Activated CD8-positive, alpha-beta memory T cell treated with anti-CD3 and anti-CD28 coated beads, Interleukin-2, amount 50 U/mL, for 4 hours (primary cell): ENCODE measurements at places on chromosomes 4 and X.

DNA sequence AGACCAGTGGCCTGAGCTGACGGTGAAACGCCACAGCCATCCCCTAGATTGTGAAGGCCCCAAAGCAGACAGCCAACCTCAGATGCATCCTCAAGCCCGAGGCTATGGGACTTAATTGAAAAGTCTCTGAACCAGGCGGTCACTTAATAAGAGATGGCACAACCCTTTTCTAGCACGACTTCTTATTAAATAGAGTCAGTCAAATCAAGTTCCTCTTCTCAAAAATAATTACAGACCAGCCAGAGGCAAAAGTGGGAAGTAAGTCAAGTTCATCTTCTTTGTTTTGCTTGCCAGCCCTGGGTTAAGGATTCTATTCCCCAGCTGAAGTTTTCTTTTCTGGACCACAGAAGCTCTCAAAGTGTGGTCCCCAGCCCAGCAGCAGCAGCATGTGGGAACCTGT, 9.7 kb upstream of the SH3KBP1 start:
- DNase-seq: no peak

DNA sequence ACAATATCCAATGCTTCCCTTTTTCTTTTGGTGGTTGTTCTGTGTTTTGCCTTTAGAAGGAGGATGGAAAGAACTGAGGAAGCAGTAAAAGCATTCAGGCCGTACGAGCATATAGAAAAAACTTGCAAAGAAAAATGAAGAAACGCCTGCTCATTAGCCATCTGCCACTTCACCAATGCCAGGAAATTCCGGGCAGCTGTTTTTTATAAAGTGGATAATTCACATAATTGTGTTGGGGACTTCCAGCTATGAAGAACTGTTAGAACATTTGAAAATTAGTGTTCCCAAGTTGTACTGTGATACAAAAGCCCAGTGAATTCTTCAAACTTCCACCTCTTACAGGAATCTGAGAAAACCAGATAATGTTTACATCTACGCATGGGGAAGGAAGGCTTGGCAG, 11.7 kb downstream of the RELL1 start:
- DNase-seq: no peak

DNA sequence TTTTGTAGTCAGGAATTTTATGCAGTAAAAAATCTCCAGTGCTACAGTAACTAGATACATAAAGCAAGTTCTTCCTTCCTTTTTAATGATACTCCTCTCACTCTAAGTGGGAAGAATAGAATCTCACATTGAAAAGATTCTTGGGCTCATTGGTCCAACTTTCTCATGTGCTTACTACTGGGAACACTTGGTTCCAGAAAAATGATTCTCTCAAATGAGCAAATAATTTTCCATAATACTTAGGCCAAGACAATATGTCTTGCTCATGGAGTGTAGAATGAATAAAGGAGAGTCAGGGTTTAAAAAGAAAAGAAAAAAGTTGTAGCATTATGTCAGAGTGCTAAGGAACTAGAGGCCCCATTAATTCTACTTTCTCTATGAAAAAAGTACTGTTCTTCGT, 197.8 kb downstream of the RASL11B start:
- no peak for DNase-seq

GRCh38 chrX:49309401-49309981, 6.0 kb downstream of the GAGE10 start:
- no peak for DNase-seq

GRCh38 chr4:182201871-182202270, 41.3 kb upstream of the TENM3 start:
- no peak for DNase-seq

DNA sequence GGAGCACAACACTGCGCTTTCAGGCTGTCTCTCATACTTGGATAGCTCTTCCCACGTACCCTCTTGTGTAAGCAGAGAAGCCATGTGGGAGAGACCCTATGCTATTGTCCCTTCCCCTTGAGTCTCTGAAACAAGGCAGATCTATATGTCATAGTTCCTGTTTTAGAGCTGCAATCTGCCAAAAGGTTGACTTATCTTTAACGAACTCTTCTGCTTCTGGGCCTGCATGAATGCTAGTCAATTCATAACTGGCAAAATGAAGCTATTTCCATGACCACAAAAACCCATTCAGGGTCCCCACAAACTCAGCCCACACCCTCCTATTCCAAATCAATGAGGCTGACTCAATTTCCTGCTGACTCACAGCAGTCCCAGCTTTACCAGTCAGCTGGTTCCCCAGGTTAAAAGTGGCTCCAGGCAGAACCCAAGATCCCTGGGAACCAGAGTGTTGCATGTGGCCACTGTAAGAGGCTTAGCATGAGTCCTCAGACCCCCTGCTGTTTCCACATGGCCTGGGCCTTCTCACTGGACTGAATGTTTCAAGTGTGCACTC, 25.3 kb upstream of the SOD3 start:
- DNase-seq: no peak

DNA sequence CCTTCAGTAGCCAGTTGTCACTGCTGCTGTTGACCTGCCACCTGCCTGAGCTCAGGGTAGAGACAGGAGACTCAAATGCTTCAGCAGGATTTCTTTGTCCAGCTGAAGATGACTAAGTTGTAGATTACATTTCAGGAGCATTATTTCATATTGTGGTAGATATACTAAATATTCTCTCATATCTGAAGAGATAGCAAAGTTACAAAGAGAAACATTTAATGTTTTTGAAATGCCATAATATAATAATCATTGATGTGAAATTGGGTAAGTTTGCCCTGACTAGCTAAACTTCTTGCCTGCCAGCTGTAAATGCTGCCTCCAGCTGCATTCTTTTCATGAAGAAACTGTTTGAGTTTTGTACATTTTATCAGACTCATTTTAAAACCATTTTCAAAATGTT, 247.6 kb upstream of the CNKSR2 start:
- no peak for DNase-seq

DNA sequence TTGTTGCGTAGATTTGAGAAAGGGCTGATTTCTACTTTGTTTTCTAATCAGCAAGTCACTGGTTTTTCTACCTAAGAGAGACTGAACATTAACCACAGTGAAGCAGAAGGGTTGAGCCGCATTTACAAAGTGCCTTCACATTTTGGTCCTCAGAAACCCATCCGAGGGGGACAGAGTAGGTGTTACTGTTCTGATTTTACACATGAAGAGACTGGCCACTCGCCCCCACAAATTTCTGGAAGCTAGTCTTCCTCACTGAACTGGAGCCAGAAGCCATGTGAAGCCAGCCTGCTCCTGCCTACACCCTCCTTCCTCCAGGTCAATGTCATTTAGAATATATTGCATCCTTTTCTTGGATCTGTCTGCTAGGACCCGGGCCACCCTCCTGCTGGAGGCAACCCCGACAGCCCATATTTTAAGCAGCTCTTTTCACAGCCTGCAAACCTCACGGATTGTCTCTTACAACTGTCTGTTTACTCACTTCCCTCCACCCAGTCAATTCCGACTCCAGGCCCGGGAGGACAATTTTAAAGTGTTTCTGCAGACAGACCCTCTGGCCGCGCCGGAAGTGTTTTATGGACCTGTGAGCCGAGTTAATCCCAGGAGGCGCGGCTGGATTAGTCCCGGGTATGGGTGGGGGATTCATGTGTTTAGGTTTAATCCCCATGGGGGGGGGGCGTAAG, 73.2 kb upstream of the BCOR start:
- DNase-seq: peak; percentile 21

DNA sequence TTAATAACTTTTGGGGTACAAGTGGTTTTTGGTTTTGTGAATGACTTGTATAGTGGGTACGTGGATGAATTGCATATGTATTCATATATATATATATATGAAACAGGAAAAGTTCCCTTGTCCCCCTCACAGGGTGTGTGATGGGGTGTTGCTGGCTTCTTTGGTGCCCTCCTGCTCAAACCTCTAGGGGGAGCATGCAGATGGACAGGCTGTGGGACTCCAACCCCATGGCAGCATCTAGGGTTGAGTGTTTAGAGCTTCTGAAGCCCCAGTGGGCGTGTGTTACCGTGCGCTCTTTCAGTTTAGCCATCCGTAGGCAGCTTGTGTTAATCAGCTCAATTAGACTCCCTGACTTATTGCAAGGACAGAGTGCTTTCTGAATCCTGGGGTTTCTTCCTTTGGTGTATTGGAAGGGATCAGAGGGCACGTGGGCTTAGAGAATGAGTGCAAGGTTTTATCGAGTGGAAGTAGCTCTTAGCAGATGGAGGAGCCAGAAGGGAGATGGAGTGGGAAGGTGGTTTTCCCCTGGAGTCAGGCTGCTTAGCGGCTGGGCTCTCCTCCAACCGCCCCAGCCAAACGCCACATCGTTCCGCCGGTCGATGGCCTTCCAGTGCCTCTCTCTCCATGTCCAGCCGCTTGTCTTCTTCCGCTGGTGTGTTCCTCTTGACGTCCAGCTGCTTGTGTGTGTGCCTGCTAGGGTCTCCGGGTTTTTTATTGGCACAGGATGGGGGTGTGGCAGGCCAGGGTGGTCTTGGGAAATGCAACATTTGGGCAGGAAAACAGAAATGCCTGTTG, 674.4 kb upstream of the LCORL start:
- no peak for DNase-seq

DNA sequence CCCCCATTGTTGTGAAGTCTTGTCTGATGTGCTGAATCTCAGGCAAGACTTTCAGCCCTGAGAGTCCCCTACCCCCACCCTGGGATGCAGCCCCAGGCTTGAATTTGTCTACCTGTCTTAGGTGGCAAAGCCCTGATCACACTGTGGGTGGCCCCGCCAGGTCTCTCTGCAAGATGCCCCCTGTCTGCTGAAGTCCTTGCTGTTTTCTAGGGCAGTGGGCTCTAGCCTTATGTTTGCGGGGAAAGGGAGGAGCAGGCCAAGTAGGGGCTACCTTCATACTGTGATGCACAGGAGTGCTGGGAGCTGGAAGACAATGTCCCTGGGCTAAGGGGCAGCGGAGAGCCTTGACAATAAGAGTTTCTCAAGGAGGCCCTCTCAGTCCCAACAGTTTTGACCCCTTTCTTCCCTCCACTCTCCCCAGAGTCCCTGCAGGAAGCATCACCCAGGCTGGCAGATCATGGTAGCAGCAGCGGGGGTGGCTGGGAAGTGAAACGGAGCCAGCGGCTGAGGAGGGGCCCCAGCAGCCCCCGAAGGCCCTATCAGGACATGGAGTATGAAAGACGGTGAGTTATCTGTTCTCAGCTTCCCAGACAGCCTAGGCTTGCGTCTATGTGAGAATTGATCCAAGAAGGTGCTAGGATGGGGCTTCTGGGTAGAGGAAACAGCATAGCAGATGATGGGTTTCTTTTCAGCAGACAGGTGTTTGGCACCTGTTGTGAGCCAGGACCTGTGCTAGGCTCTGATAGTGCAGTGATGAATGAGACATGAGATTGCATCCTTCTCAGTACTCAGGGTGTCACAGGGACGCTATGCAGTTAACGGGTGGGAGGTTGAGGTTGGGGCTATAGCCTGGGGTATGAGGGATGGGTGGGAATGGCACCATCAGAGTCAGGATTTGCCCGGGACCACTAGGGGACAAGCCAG, 2.2 kb downstream of the RBM10 start:
- DNase-seq: no peak

- DNase-seq: no peak
These were observed 12.9 kb upstream of the CENPVL1 start for GRCh38 chrX:51697397-51697796.

DNA sequence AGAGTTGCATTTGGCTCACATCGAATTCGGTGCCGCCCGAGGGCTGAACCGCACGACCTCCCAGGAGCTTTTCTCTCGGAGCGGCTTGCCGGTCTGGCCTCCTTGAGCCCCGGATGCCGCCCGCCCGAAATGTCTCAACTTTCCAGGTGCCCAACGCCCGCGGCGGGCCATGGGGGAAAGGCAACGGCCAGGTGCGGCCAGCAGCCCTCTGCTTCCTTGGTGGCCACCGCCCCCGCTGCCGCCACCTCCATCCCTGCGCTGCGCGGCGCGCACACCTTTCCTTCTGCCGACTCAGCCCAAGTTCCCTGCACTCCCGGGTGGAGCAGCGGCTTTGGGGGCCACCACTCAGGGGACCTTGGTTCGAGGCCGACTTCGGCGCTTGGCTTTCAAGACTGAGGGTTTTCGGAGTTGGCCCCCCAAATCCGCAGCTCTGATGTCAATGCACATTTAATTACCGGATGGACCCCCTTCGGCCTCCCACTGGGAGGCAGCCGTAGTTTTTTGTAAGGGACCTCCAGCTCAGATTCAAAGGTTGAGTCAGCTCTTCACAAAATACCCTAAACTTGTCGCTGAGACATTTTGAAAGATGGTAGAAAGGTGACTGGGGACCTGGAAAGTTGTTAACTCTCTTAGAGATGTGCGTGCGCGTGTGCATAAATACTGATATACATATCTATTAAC, 1.1 kb downstream of the AFF2 start:
- DNase-seq: no peak

DNA sequence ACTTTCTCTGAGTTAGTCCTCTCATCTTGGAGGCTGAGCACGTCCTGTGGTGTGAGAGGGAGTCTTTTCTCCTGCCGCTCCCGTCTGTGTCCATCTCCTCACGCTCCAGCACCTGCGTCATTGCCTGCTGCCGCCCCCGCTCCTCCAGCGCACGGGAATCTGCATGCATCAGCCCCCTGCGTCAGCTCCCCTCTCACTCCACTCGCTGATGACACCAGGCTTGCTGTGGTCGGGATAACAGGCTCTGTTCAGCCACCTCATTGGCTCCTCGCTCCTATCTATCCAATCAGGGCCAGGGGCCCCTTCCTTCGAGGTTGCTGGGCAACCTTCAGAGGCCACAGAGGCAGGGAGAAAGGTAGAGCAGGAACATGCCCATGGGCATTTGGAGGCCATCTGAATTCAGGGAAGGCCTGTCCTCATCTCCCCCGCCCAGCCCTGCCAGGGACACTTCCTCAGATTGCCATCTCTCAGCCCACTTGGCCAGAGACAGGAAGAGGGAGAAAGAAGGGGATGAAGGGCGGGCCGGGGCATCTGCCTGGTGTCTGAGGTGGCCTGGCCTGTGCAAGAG, 9.3 kb downstream of the ZNF185 start:
- no peak for DNase-seq

- DNase-seq: no peak
These were observed 84.6 kb downstream of the PLAC1 start for GRCh38 chrX:134573683-134574035.

- no peak for DNase-seq
These were observed 63.7 kb downstream of the SORCS2 start for GRCh38 chr4:7255996-7256395.

GRCh38 chr4:100428051-100428450, 89.8 kb downstream of the EMCN start:
- DNase-seq: no peak

DNA sequence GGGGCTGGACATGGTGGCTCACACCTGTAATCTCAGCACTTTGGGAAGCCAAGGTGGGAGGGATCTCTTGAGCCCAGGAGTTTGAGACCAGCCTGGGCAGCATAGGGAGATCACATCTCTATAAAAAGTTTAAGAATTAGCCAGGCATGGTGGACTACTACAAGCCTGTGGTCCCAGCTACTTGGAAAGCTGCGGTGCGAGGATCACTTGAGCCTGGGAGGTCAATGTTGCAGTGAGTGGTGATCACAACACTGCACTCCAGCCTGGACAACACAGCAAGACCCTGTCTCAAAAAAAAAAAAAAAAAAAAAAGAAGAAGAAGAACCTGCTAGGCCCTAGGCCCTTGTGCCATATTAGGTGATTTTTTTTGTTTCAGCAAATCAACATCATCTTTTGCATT, 12.2 kb downstream of the SRD5A3 start:
- DNase-seq: no peak

GRCh38 chr4:136441629-136442282, 1090.5 kb downstream of the PCDH18 start:
- no peak for DNase-seq

GRCh38 chr4:95204873-95205272, 343.9 kb downstream of the UNC5C start:
- no peak for DNase-seq
